Esophagus (tissue), 2 donors: ENCODE measurements at places on chromosomes 16 and 17. TPM values are rescaled to one million over a fixed set of nuclear protein-coding genes. Genes with fewer than 3 reads are reported as not detected.

Gene PYDC1
- not detected for polyA plus RNA-seq

Gene ABI3
- 2.4 TPM for polyA plus RNA-seq

Gene APPBP2
- polyA plus RNA-seq = 4.4 TPM

Gene EME1
- 2.0 TPM for polyA plus RNA-seq

Gene TEX14
- 0.05 TPM for polyA plus RNA-seq

Gene ST6GALNAC2
- 20.2 TPM for polyA plus RNA-seq
